ENCODE measurements at places on chromosomes 13 and 19. TPM values are rescaled to one million over a fixed set of nuclear protein-coding genes. Genes with fewer than 3 reads are reported as not detected.

Gene PRKCG
- total RNA-seq: not detected

Gene KANK3
- total RNA-seq: 0.18 TPM

Gene MAP4K1
- total RNA-seq: 0.37 TPM

Gene PCDH8
- total RNA-seq: not detected

Gene TEX101
- not detected for total RNA-seq

Gene BRCA2
- total RNA-seq: 1.7 TPM

Gene LHB
- not detected for total RNA-seq

Gene PLK5
- total RNA-seq: not detected

Gene OR7A5
- total RNA-seq: not detected

Gene CEACAM3
- not detected for total RNA-seq

Gene CRTC1
- total RNA-seq: 2.8 TPM

Gene FGF21
- total RNA-seq: 0.14 TPM

Gene NKPD1
- total RNA-seq: 0.14 TPM

Gene ICAM4
- 1.5 TPM for total RNA-seq

Gene ICAM3
- 12.9 TPM for total RNA-seq

Gene UBL5
- 221 TPM for total RNA-seq

Gene FOSB
- total RNA-seq: 2.7 TPM

Gene ZNF429
- 5.0 TPM for total RNA-seq

Gene HSPB6
- 50.3 TPM for total RNA-seq

Gene OR7A17
- total RNA-seq: not detected

Gene TRIM13
- 17.5 TPM for total RNA-seq

Gene SMAD9
- total RNA-seq: 7.4 TPM

Gene RBM26
- 13.5 TPM for total RNA-seq

Gene PCDH20
- total RNA-seq: not detected

Gene KIR3DL2
- not detected for total RNA-seq

Gene ASF1B
- 0.65 TPM for total RNA-seq

Gene KLK4
- not detected for total RNA-seq

Gene MTUS2
- not detected for total RNA-seq

Gene NAPSA
- under 0.01 TPM for total RNA-seq

Gene URAD
- not detected for total RNA-seq

Gene XAB2
- 23.4 TPM for total RNA-seq

Gene NDUFA13
- total RNA-seq: 429 TPM

Gene TNFRSF19
- total RNA-seq: 5.7 TPM

Gene RAB3A
- total RNA-seq: 3.1 TPM

Gene DENND1C
- not detected for total RNA-seq

Gene PROZ
- not detected for total RNA-seq

Gene ZNF837
- 1.4 TPM for total RNA-seq

Gene PCSK4
- 1.3 TPM for total RNA-seq

Gene TSHZ3
- total RNA-seq: 11.7 TPM

Gene CGB1
- total RNA-seq: not detected

Gene CASP14
- not detected for total RNA-seq
